ENCODE measurements at places on chromosomes 4 and X.

- no peak for DNase-seq
These were observed 7.8 kb downstream of the YTHDC1 start for GRCh38 chr4:68342134-68342533.

DNA sequence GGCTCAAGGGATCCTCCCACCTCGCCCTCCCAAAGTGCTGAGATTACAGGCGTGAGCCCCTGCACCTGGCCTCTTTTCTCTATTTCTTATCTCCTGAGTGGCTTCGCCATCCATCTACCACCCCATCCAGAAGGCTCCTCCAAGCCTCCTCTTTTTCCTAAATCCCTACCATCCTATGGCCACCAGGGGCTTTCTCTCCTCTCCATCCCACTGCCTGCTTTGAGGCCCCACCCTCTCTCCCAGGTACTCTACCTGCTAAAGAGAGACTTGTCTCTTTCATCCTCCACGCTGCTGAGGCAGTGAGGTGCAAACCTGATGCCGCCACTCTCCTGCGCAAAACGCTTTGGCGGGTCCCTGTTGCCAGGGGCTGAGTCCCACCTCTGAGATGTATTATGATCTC, 7.0 kb downstream of the RS1 start:
- DNase-seq, result no peak

- DNase-seq, result no peak
These were observed 296.1 kb upstream of the LDB2 start for GRCh38 chr4:17194586-17194985.

- no peak for DNase-seq
These were observed 35.9 kb downstream of the SYTL4 start for GRCh38 chrX:100695991-100696390.

DNA sequence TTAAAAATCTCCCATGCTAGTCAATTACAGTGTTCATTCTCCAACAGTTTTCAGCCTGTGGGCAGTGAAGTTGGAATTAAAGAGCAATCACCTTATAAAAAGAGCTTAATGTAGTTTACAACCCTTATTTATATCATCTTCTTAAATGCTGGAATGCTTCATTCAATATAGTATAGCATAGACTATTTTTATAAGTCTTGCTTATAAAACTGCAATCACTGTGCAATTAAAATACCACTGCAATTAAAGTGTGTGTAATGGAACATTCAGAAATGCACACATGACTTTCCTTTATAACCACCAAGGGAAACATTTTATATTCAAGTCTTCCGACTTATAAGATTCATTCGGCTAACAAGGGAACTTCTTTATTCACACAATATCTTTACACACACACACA, 16.4 kb upstream of the DCAF8L1 start:
- no peak for DNase-seq

Measured in CD4-positive, alpha-beta T cell treated with Interleukin-6 for 4 hours (primary cell).